ENCODE measurements at places on chromosomes 6 and 20. TPM values are rescaled to one million over a fixed set of nuclear protein-coding genes. Genes with fewer than 3 reads are reported as not detected.

The OLIG3 gene
- not detected for polyA plus RNA-seq

The PDYN gene
- 0.52 TPM for polyA plus RNA-seq

The C20orf204 gene
- polyA plus RNA-seq = 0.95 TPM

The LINC00237 gene
- polyA plus RNA-seq = not detected

The DEFB124 gene
- 0.48 TPM for polyA plus RNA-seq

DNA sequence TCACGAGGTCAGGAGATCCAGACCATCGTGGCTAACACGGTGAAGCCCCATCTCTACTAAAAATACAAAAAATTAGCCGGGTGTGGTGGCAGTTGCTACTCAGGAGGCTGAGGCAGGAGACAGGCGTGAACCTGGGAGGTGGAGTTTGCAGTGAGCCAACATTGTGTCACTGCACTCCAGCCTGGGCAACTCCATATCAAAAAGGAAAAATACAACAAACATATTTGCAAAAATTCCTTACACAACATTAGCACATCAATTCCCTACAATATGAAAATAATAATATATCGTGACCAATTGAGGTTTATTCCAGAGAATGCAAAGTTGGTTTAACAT lies 38.8 kb upstream of the PLEKHG1 start:
- DNase-seq = no peak

DNA sequence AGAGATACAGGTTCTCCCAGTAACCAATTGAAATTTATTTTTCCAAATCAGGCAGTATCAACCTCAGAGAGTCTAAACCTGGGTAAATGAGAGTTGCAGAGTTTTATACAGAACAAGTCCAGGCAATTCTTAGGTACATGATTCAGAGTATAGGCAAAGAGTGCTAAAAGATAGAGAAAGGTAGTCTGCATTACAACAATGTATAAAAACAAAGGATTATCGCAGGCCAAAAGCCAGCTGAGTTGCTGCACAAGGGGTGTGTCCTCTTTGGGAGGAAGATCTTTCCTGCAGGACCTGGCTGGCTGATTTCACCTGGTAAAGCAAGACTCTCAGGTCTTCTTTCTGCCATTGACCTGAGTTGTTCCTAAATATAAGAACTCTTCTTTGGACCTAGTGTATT lies 48.9 kb upstream of the ECHDC1 start:
- DNase-seq = no peak

- no peak for DNase-seq
These were observed 283.0 kb downstream of the HTR1B start for GRCh38 chr6:77180326-77180725.

DNA sequence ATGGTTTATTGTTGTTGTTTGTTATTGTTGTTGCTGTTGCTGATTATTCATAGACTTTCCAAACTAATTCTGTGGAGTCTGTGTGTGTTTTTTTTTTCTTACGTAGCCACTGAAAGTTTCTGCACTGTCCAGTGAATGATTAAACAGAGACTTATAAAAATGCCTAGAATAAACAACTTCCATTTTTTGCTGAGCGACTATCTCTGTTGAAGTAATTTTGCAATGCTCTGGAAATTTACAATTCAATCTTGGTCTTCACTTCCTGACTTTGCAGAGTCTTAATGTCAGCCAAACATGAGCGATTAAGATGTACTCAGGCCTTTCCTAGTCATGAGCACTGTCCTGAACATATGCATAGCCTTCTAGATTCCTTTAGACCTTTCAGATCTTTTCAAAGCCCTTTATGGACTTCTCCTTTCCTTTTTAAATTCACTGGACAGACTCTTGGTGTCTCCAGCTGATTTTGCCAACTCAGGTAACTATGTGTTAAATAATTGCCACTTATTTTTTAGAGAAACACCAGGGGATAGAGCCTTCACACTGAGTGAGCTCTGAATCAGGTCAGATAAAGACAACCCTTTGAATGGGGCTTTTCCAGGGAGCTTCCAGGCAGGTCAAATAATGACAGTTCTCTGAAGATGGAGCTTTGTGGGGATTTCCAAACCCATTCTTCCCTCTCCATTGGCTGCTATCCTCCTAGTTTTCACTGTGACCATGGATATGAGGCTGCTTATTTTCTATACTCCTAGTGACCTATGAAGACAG lies 622.8 kb upstream of the EPHA7 start:
- no peak for DNase-seq

DNA sequence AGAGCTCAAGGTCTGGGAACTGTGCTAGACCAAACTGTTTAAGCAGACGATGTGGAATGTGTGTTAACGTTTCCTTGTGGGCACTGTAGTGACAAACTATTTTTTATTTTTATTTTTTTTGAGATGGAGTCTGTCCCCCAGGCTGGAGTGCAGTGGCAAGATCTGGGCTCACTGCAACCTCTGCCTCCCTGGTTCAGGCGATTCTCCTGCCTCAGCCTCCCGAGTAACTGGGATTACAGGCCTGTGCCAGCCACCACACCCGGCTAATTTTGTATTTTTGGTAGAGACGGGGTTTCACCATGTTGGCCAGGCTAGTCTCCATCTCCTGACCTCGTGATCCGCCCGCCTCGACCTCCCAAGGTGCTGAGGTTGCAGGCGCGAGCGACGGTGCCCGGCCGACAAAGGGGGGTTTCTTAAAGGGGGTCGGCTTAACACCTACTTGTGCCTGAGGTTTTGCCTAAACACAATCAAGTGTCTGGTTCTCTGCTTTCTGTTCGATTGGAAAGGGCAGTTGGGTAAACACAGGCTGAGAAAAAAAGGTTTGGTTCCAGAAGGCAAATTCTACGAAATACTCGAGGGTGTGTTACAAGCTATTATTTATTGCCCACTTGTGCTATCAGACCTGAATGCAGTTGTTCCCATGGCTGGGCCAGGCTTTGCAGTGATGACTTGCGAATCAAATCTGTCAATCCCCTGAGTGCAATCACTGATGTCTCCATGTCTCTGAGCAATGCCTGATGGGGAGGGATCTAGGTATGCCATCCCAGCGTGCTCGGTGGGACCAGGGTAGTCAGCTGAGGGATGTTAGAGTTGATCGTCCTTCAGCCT lies 1.3 kb downstream of the NOP56 start:
- DNase-seq = no peak

GRCh38 chr6:142839686-142840040 lies 105.3 kb downstream of the HIVEP2 start:
- DNase-seq = no peak

DNA sequence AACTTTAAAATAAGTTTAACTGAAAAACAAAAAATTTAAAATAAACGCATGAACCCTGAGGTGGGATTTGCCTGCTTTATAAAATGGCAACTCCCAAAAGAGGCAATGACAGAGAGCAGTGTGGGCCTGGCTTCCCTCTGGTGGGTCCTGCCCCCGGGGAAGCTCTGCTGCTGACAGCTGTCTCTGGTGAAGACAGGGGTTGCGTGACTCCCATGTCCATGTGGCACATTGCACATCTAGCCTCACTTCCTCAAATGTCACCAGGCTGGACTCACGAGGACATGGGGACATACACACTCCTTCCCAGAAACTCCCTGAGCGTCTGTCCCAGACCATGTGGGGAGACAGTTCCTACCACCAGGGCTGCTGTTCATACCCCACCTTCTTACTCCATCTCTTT lies 66.2 kb downstream of the ABHD12 start:
- no peak for DNase-seq

GRCh38 chr6:103893141-103893581 lies 966.6 kb downstream of the HACE1 start:
- no peak for DNase-seq

- DNase-seq = no peak
These were observed 162.0 kb downstream of the PREX1 start for GRCh38 chr20:48665785-48666184.

DNA sequence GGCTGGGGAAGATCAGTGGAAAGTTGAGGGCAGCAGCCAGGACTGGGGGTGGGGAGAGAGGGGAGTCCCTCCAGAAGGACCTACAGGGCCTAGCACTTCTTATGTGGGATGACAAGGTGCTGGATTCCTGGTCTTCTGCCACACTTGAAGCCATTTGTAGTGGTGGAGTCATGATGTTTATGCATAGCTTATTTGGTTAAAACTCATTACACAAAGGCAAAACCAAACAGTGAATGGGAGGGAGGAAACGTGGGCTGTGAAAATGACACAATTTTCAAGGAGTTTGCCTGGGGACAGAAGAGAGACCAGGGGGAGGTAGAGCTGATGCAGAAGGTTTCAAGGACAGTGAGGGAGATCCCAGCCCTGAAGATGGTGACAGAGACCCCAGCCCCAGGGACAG lies 50.8 kb downstream of the DACT2 start:
- no peak for DNase-seq

DNA sequence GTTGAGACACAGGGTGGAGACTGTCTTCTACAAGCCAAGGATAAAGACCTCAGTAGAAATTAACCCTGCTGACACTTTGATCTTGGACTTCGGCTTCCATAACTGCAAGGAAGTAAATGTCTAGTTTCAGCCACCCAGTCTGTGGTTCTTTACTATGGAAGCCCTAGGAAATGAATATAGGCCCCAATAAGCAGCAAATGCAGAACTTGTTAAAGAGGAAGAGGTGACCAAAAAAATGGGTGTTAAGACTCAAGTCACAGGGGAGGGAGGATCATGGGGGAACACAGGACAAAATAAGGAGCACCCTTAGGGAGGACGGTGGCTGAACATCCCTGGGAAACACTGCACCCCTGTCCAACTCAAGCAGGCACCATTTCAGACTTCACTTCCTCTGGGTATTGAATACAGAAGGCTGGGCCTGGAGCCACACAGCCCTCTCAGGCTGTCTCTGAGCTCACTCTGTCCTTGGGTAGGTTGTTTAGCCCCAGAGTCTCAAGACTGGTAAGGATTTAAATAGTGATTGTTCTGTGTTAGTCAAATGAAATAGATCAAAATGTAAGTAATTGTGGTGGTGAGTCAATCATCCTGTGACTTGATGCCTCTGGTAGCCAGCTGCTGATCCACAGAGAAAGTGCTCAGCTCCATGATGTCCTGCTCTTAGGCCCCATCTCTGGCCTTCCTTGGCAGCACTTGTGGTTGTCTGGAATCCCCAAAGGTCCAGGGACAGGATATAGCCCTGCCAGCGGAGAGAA lies 30.5 kb upstream of the SIRPD start:
- no peak for DNase-seq

Measured in left kidney (tissue), 8 donors.